ENCODE measurements at places on chromosomes 7 and 10.

DNA sequence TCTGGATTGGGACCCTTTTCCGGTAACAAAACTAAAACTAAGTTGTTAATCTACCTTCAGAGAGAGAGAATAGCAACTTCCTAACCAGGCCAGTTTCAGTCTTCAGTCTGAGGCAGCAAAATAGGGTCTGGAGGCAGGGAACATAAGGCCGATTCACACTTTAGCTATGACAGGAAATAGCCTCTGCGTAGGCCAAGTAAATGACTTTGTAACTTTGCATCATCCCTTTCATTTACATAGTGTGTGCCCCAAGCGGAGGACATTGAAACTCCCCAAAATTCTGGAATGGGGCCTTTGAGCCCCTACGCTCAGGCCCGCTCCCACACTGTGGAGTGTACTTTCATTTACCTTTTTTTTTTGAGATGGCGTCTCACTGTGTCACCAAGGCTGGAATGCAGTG is 1.7 kb upstream of the UPP1 start:
- DNase-seq = peak; percentile 32

GRCh38 chr7:156423876-156424275 is 216.7 kb upstream of the RNF32 start:
- DNase-seq = no peak

DNA sequence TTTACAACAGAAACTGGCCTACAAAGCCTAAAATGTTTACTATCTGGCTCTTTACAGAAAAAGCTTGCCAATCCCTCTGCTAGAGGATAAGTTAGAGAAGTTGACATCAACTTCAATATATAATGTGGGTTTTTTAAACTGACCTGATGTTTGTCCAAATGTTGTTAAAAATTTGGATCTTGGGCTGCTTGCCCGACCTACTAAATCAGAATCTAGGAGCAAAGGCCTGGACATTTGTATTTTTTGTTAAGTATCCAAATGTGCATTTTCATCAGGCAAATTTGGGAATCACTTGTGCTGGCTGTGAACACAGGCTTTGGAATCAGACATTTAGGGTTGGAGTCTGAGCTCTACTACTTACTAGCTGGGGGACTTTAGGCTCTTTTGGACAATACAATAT is 252.7 kb upstream of the CSTF2T start:
- DNase-seq = no peak

GRCh38 chr10:11895598-11895997 is 72.4 kb downstream of the PROSER2 start:
- no peak for DNase-seq
